Fibroblast of skin of right biceps (primary cell): ENCODE measurements at places on chromosomes 6 and 20.
A peak's percentile ranks its signal among the peaks of the same experiment; 100 is the strongest.

DNA sequence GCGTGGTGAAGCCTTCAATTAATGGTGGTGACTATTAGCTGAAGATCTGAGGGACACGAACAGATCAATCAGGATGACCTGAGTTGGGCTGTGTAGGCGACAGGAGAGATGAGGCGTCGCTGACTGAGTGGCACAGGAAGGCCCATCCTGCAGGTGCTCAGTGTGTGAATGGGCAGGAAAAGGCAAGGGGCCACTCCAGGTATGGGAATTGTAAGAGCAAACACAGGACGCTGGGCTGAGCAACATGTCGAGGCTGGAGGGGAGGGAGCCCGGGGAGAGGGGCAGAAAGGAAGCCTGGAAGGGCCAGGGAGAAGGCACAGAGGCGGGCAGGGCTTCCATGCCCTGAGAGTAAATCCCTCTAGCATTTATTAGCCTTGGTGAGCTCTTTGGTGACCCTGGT is 151.0 kb downstream of the VEGFA start:
- no peak for DNase-seq

DNA sequence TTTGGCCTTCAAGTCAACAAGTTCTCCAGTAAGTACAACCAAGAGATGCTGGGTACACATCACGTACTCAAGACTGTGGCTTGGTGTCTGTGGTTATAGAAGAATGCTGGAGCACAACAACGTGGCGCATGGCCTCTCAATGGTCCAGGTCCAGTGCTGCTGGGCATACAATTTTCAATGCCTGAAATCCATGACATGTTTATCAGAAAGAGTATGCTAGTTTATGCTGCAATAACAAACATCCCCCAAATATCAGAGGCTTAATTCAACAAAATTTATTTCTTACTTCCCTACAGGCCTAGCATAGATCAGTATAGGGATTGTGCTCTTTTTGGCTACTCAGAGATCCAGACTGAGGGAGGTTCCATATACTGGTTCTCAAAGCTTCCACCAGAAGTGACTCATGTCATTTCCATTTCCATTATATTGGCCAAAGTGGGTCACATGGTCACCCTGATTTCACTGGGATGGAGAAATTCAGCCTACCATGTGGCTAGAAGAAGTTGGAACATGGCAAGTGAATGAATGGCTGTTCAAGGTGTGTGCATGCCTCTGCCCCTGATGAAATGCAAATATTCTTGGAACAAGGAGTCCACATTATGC is 33.3 kb upstream of the KIF16B start:
- no peak for DNase-seq

DNA sequence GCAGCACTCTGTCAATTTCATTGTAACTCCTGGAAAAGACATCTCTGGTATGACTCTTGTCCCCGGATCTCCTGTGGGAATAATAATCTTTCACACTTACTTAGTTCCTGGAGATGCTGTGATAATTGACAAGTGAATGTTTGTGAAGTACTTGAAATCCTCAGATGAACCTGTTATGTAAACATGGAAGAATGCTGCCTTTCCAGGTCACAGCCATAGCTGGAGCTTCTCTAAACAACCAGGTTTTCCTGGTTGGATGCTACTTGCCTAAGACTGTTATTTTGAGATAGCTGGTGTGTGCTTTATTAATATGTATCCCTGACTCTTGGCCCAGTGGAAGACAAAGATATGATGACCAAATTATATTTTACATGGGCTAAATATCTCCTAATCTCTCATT is 228.6 kb downstream of the KCNQ5 start:
- no peak for DNase-seq

- DNase-seq = no peak
These were observed 11.9 kb downstream of the OR12D1 start for GRCh38 chr6:29426654-29427053.

GRCh38 chr6:12158686-12159415 is 131.3 kb upstream of the EDN1 start:
- no peak for DNase-seq

GRCh38 chr6:149951626-149952025 is 9.8 kb downstream of the ULBP2 start:
- DNase-seq = no peak

DNA sequence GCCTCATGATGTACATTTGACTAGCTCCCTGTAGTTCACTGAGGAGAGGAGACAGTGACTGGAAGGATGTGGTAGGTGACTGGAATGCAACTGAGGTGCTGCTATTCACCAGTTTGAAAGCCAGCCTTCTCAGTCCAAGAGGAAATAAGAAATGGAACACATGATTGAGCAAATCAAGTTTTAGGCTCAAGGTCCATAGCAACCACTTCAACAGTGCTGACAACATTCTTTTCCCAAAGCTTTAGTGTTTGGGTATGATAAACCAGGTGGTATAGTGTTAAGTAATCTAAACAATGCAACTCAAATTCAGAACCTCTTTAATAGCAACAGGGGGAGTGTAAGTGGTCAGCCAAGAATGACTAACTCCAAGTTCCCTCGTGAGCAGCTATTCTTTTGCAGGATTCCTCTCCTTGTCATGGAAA is 9.2 kb downstream of the ZHX3 start:
- peak; percentile 75 for DNase-seq

DNA sequence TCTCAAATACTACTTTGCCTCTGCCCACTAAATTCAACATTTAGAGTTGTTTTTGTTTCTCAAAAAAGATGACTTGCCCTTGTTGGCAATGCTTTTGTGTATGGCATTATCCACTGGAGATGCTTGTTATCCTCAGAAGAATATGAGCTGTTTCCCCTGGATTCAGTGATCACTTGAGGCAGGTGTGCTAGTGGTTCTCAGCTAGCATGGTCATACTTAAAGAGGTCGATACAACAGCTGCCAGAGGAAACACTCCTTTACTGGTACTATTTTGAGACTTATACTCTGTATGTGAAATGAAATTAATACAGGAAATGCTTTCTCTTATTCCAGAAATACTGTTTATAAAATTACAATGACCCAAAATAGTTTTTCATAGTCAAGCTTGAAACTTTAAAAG is 122.5 kb downstream of the HIVEP1 start:
- DNase-seq = no peak

DNA sequence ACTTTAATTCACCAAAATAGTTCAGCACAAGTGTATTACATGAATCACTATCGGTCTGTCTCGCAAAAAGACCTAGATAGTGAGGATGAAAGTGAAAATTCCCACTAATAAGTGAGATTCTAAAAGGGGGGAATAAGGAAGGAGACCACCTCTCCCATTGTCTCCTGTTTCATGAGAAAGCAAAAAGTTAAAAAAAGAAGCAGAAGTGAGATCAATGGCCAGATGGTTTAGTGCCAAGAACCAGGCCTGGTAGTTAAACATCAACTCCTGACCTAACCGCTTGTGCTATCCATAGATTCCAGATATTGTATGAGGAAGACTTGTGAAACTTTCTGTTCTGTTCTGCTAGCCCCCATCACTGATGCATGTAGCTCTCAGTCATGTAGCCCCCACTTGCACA is 293.0 kb downstream of the RNGTT start:
- no peak for DNase-seq

- DNase-seq = no peak
These were observed 97.9 kb downstream of the COL12A1 start for GRCh38 chr6:75107913-75108312.

DNA sequence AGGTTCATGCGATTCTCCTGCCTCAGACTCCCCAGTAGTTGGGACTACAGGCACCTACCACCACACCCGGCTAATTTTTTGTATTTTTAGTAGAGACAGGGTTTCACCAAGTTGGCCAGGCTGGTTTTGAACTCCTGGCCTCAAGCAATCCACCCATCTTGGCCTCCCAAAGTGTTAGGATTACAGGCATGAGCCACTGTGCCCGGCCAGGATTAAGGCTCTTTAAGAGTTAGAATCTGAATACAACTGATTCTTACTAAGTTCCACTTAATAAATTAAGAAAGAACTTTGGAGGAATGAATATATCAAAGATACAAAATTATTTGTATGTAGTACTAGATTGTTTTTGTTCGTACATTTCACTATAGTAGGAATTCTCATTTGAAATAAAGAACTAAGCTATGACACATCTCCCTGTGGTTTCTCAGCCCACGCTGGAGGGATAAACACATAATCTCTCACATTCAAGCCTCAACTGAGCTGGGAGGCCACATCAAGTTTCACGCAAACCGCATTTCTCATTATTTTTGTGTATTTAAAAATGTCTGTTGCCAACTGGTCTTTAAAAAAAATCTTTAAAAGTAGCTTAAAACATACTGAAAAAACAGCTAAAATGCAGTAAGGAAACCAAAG is 34.2 kb downstream of the DTNBP1 start:
- peak; percentile 85 for DNase-seq

GRCh38 chr20:16714242-16714641 is 15.6 kb upstream of the SNRPB2 start:
- DNase-seq = no peak

DNA sequence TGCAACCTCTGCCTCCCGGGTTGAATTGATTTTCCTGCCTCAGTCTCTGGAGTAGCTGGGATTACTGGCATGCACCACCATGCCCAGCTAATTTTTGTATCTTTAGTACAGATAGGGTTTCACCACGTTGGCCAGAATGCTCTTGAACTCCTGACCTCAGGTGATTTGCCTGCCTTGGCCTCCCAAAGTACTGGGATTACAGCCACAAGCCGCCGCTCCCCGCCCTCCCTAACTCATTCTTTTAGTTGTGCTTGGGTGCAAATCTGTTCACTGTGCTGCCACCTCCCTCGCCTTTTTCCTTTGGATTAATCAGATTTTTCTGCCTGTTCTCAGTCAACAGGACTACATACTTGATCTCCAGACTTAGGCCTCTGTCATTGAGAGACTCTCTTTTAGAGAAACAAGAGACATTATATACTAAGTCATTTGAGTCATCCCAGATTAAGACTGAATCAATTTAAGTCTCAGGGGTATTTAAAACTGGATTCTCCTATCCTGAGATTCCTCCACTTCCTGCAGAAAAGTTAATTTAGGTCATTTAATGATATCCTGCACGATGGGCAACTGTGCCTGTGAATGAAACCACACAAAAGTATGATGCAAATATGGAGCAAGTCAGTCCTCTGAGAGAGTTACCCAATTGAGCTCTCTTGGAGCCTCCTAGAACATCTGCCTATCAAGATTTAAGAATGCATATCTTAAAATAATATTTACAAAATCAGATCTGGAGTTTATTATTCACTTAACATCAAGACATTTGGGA is 136.1 kb upstream of the THEMIS start:
- DNase-seq = peak; percentile 56

DNA sequence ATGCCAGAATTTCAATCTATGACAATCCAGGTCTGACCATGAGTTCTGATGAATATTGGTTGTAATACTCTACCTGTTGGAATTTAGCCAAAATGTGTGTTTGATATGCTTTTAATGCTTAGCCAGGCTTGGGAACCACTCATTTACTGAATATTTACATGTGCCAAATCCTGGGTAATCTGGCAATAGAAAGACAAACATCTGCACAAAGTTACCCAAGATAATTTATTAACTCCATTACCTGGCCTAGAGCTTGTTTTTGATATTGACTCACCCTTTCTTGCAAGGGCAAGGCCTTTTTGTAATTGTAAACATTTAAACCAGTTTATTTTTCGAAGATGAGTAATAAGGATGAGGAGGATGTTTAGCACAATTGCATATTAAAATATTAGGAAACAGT is 13.5 kb upstream of the CD2AP start:
- DNase-seq = no peak

DNA sequence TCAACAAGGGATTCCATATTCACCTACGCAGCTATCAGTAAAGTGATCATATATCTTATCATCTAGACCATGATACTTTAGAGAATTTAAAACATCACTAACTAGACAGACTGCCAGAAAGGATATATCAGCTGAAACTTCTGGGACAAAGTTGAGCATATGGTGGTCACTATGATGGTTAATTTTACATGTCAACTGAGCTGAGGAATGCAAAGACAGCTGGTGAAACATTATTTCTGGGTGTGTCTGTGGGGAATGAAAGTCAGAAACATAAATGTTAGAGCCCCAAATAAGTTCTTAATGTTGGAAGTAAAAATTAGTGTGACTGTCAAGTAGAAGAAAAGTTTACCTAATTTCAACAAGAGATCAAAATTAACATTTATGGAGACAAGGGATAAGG is 440.0 kb upstream of the IRAK1BP1 start:
- no peak for DNase-seq

DNA sequence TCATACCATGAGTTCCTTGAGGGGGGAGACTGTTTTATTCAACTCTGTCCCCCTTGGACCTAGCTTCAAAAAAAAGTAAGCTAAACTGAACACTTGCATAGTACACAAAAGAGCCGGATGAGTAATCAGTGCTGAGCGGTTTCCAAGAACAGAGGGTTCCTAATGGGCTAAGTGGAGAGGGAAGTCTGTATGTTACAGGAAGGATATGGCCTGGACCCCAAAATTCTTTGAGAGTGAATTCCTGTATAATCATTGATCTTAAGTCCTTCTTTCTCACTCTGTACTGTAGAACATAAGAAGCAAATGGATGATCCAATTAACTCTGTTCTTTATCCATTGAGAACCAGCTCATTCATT is 324.7 kb upstream of the CNR1 start:
- no peak for DNase-seq

GRCh38 chr6:129105035-129105434 is 222.1 kb downstream of the LAMA2 start:
- peak; percentile 4 for DNase-seq

DNA sequence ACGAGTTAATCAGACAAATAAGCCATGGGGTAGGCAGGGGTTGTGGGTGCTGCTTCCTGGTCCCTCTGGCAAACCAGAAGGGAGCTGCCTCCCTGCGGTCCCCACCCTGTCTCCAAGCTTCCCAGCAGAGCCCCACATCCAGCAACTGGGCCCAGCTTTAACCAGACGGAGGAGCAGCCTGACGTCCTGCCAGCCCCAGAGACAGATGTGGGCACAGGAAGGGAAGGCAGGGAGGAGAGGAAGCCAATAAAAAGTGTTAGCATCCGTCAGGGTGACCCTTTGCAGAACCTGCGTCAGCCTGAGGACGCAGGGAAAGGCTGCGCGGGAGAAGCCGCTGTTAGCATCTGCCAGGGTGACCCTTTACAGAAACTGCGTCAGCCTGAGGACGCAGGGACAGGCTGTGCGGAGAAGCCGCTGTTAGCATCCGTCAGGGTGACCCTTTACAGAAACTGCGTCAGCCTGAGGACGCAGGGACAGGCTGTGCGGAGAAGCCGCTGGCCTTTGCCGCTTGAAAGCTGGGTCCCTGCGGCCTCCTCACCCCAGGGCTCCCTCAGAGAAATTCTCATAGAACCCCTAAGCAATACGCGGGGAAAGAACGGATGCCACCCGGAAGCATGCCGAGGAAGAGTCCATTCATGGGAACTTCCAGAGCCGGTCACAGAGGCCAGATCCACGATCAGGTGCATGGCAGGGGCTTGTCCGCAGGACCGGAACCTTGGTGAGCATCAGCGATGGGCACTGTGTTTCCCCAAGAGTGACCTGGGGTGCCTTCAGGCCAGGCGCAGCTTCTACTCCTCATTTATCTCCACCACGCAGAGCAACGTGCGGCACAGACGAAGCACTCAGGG is 15.9 kb downstream of the DLL1 start:
- DNase-seq = no peak

GRCh38 chr6:31663961-31664789 is 622 bp downstream of the GPANK1 start:
- peak; percentile 87 for DNase-seq
